ENCODE measurements at places on chromosomes 3 and 15.

DNA sequence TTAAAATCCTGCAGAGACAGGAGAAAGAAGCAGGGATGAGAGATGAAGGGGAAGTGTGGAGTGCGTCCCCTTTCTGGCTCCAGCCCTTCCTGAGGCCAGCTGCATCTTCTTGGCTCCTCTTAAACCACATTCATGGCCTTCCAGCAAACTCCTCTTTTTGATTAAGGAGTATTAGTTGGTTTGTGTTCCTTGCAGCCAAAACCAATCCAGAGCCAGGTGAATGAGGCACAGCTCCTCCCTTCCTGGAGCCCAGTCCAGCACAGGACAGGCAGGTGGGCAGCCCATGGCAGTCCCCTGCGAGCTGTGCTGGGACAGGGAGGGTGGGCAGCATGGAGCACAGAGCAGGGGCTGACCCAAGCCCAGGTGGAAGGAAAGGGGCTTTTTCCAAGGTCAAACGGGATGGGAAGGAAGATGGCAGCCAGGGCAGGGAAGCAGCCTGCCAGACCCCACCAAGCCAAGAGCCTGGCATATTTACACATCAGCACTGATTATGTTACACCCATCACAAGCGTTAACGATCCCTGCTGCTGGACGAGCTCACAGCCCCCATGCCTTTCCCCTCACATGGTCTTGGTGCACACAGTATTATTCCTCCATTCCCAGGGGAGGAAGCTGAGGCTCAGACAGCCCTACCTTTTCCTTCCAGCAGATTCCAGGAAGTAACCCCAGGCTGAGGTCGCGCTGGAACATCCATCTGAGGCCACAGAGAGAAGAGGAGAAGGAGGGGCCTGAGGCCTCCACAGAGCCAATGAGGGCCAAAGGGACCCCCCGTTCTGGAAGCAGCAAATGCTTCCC, 175.6 kb downstream of the SMAD6 start:
- no peaks in the 10 kb centered on the region for H3K4me1 ChIP-seq
- no peak overlapping the region for H3K4me3 ChIP-seq
- H3K27me3 ChIP-seq: no peaks in the 10 kb centered on the region
- no peak overlapping the region for H3K27ac ChIP-seq
- no peak for DNase-seq

GRCh38 chr3:57019057-57019456, 41.4 kb upstream of the SPATA12 start:
- no peaks in the 10 kb centered on the region for H3K36me3 ChIP-seq
- H3K27me3 ChIP-seq: no peaks in the 10 kb centered on the region
- H3K4me3 ChIP-seq: no peak overlapping the region

DNA sequence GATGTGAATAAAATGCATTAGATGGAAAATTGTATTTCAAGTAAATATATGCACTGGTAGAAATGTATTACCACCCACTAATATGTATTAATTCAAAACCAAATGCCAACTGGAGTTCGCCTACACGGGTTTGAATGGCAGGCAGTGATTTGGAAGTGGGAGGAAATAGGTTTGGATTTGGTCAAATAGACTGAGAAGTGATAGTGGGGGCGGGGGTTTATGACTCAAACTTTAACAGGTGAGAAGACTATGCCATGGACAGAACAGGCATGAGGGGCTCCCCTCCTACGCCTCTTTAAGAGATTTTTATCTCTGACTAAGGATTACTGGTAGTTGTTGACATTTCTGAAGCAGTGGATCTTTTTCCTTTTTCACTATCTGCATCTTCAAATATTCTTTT, 677.8 kb downstream of the NTRK3 start:
- DNase-seq: no peak
- H3K36me3 ChIP-seq: no peaks in the 10 kb centered on the region
- no peak overlapping the region for H3K27ac ChIP-seq

DNA sequence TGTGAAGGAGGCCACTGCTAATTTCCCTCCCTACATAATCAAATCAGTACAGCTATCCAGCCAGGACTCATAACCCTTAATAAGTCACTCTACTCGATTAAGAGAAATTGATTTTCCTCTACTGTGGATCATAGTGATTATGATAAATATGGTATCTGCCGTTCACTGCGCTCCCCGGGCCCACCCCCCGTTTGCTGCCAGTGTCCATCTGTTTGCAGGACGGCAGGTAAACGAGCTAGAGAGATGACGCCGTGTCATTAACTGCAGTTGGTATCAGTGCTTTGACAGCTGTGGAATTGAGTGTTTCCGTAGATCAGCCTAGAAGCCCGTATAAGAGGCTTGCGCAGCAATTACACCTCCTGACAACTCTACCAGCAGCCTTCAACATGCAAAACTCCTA, 94.9 kb downstream of the ROBO2 start:
- no peaks in the 10 kb centered on the region for H3K4me1 ChIP-seq
- DNase-seq: no peak
- no peak overlapping the region for H3K27ac ChIP-seq
- no peak overlapping the region for H3K4me3 ChIP-seq
- H3K27me3 ChIP-seq: no peaks in the 10 kb centered on the region

DNA sequence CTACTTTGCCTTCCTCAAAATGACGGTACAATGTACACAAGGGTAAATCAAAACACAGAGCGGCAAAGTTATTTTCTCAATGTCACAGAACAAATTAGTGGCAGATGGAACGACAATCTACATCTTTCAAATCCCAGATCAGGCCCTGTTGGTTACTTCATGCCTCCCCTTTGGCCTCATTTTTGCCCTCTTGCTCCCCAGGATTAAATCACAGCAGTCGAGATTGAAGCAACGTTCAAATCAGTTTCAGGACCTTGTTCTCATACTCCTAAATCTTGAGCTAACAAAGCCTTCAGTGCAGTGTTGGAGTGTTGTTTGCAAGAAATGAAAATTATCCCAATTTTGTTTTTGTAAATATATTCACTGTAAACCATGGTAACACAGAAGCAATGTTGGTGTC, 91.4 kb downstream of the FBN1 start:
- H3K4me3 ChIP-seq: no peak overlapping the region
- no peak overlapping the region for H3K27ac ChIP-seq
- no peaks in the 10 kb centered on the region for H3K36me3 ChIP-seq
- no peaks in the 10 kb centered on the region for H3K27me3 ChIP-seq

DNA sequence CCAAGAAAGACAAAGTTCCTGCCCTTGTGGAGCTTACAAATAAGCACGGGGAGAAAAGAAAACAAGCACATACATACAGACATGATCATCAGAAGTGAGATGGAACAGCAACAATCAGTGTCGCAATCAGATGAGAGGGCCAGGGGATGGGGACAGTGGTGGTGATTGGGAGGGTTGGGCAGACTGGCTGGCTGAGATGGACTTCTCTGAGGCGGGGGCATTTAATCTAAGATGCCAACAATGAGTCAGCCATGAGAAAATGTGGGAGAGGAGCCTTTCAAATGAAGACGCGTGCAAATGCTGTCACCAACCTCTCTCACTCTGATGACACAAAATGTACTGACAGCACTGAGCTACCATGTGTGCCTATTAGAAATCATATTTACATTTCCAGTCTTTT, 81.4 kb downstream of the NCEH1 start:
- H3K36me3 ChIP-seq: peaks cover 10% of the 10 kb centered on the region
- no peaks in the 10 kb centered on the region for H3K27me3 ChIP-seq
- H3K27ac ChIP-seq: no peak overlapping the region
- DNase-seq: no peak
- H3K4me1 ChIP-seq: no peaks in the 10 kb centered on the region

DNA sequence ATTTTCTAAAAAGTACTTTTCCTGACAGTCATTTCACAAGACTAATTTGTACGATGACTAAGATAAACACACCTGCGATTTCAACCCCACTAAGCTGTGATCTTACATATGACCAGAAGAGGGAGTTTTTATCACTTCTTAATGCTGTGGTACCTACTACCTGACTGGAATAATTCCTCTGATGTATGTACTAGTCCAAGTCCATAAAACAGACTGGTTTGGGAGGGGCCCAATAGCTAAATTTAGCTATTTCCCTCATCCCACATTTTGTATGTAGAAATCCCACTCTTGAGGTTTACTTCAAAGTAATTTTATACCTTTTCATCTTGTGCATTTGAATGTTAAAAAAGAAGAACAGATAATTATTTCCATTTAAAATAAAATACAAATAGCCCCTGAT, 49.7 kb upstream of the SCAANT1 start:
- peaks cover 66% of the 10 kb centered on the region for H3K4me1 ChIP-seq
- DNase-seq: no peak
- H3K27me3 ChIP-seq: no peaks in the 10 kb centered on the region
- no peak overlapping the region for H3K4me3 ChIP-seq

GRCh38 chr3:149586871-149587270, 71.0 kb downstream of the WWTR1 start:
- peak overlapping the region; percentile 34 for H3K27ac ChIP-seq
- H3K27me3 ChIP-seq: no peaks in the 10 kb centered on the region
- no peak for DNase-seq
- H3K4me1 ChIP-seq: peaks cover 8% of the 10 kb centered on the region

DNA sequence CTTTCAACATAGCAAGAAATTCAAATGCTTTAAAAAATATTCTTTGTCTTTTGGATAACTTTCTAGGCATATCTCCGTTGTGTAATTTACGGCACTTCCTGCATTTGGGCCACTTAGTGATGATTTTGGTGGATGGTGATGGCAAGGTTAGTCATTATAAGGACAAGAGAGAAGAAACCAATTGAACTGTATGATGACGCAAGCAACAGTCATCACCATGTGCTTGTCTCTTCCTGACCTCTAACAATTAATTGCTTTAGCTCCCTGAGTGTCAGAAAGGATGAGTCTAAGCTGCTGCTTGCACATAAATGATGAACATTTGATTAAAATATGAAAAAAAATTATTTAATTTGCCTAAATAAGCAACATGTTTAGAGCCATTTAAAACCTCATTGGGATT, 11.3 kb upstream of the P2RY12 start:
- H3K36me3 ChIP-seq: no peaks in the 10 kb centered on the region
- no peak overlapping the region for H3K27ac ChIP-seq
- no peak overlapping the region for H3K4me3 ChIP-seq
- no peaks in the 10 kb centered on the region for H3K27me3 ChIP-seq
- DNase-seq: no peak
- H3K4me1 ChIP-seq: no peaks in the 10 kb centered on the region

- H3K27me3 ChIP-seq: no peaks in the 10 kb centered on the region
- no peak for DNase-seq
- H3K4me3 ChIP-seq: no peak overlapping the region
These were observed 641.8 kb upstream of the ZNF385D start for GRCh38 chr3:22392859-22393258.

DNA sequence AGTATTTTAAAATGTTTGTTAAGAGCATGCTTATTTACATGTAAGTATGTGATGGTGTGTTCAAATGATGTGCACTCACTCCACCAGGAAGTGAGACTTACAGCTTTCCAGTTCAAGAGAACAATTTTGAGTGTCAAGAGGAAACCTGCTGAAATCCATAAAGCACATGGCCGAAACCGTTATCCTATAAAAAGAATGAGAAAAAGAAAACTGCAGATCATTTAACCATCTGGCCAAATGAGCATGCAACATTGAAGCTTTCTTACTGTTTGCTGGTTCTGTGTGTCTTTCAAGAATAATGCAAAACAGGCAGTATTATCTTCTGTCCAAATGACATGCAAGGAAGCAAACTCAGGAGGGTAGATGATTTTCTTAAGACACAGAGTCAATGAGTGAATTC, 26.3 kb downstream of the GABRR3 start:
- peaks cover 8% of the 10 kb centered on the region for H3K4me1 ChIP-seq
- H3K27ac ChIP-seq: no peak overlapping the region
- no peak overlapping the region for H3K4me3 ChIP-seq
- no peaks in the 10 kb centered on the region for H3K27me3 ChIP-seq
- no peaks in the 10 kb centered on the region for H3K36me3 ChIP-seq
- DNase-seq: no peak

DNA sequence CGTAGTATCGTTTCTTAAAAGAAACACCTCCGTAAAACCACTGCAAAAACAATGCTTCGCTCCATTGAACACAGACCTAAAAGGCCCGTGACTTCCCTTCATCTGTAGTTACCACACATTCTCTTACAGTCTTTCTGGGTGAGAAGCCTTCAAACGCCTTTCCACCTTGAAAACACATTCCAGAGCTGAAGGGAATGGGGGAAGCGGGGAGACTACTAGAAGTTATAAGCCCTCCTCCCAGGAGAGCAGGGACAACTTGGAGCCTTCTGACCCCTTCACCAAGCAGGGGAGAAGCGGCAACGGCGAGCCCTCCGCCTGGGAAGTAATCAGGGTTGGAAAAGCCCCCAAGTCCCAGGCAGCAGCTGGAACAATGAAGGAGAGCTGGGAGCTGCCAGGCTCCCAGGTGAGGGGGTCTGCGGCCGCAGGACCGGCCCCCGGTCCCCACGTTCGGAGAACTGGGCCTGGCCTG, 461 bp downstream of the SECISBP2L start:
- peak overlapping the region; percentile 83 for H3K27ac ChIP-seq
- no peak for DNase-seq
- H3K4me3 ChIP-seq: peak overlapping the region; percentile 84
- peaks cover 12% of the 10 kb centered on the region for H3K4me1 ChIP-seq
- no peaks in the 10 kb centered on the region for H3K27me3 ChIP-seq
- no peaks in the 10 kb centered on the region for H3K36me3 ChIP-seq

DNA sequence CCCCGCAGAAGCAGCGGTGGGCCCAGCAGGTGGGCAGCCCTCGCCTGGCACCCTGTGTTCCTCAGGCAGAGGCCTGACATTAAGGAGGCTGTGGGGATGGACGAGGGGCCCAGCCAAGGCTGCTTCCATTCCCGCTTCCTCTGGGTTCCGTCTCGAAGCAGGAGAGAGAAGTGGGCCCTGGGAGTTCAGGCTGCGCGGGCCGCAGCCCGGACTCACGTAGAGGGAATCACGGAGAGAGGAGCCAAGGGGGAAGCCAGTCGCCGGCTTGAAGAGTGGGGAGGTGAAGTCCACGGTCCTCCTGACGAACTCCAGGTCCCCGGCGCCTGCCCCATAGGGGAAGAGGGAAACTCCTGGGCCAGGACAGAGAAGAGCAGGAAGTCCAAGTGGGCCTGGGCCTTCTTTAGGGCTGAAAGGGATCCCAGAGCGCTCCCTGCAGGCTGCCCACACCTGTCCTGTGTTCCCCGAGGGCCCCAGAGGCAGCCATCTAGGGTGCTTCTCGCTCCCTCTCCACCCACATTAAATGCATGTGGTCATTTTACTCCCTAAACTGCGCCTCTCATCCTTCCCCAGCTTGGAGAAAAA, 37.7 kb downstream of the MUC4 start:
- H3K36me3 ChIP-seq: no peaks in the 10 kb centered on the region
- no peaks in the 10 kb centered on the region for H3K4me1 ChIP-seq
- no peaks in the 10 kb centered on the region for H3K27me3 ChIP-seq
- no peak for DNase-seq

DNA sequence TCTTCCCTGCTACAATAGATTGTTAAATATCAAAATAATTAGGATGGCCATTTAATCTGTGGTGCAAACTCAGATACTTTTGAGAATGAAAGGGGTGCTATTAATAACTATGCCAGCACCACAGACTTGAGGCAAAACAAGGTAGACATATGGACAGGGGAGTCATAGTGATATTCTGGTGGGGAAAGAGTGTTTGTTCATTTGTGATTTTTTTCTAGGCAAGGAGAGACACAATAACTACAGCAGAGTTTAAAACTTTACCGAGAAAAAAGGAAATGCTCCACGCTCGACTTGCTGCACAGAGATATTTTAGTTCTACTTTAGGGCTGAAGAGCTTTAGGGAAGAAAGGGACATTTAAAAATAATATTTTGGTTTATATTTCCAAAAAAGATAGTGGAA, 611.2 kb upstream of the GRM7 start:
- no peaks in the 10 kb centered on the region for H3K36me3 ChIP-seq
- H3K27ac ChIP-seq: no peak overlapping the region
- DNase-seq: no peak
- H3K4me3 ChIP-seq: no peak overlapping the region
- no peaks in the 10 kb centered on the region for H3K27me3 ChIP-seq

- H3K4me3 ChIP-seq: no peak overlapping the region
- no peak overlapping the region for H3K27ac ChIP-seq
- no peaks in the 10 kb centered on the region for H3K36me3 ChIP-seq
- no peaks in the 10 kb centered on the region for H3K27me3 ChIP-seq
These were observed 66.4 kb downstream of the LRTM1 start for GRCh38 chr3:54861248-54862067.
